ENCODE measurements at places on chromosomes 4 and X.

DNA sequence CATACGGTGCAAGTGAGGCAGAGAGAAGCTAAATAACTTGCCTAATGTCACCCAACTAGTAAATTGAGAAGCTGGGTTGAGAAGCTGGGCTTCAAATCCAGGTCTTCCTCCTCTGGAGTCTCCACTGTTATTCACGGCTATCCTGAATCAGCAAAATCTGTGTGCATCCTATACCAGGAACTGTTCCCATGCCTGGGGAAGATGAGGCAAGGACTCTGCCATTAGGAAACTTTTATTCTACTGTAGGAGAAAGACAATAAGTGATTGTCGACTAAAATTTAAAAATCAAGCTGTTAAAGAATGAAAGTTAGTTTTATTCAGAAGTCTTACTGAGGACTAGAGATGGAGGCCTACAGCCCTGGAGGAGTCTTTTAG lies 872 bp upstream of the TEC start:
- no peak for DNase-seq

- DNase-seq, result no peak
Measured at GRCh38 chr4:35106091-35106734, 1138.1 kb downstream of the ARAP2 start.

DNA sequence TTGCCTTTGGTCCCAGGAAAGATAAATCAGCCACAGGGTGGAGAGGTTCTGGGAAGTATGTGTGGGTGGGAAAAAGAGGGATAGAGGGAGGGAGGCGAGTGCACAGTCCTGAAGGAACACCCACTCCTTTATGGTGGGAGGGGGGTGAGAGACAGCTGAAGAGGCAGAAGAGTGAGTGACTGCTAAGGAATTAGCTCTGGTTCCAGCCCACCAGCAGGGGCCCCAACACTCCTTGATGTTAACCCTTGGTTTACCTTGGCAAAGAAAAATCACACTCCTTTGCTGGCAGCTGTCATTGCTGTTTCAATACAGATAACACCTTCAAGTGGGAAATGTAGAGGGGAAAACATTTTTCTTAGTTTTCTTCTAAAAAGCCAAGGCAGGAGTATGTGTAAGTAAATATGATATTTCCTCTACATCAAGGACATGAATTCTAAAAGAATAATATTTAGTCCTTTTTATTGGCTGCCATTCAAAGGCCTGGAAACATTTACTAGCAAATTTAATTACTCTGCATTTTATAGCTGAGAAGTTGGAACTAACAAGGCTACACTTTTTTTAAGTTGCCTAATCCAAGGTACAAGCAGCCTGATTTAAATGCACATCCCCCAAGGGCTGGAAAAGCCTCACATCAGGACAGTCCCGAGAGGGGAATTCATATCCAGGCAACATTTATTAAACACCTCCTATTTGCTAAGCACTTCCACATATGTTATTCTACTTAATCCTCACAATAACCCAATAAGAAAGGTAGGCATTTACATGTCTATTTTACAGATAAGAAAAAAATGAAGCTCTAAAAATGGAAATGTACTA lies 81.7 kb downstream of the HS6ST2 start:
- DNase-seq, result no peak

- DNase-seq, result no peak
Measured at GRCh38 chr4:52904421-52904820, 42.3 kb downstream of the RASL11B start.
